ENCODE measurements at places on chromosomes 12 and 14.
A peak's percentile ranks its signal among the peaks of the same experiment; 100 is the strongest.

DNA sequence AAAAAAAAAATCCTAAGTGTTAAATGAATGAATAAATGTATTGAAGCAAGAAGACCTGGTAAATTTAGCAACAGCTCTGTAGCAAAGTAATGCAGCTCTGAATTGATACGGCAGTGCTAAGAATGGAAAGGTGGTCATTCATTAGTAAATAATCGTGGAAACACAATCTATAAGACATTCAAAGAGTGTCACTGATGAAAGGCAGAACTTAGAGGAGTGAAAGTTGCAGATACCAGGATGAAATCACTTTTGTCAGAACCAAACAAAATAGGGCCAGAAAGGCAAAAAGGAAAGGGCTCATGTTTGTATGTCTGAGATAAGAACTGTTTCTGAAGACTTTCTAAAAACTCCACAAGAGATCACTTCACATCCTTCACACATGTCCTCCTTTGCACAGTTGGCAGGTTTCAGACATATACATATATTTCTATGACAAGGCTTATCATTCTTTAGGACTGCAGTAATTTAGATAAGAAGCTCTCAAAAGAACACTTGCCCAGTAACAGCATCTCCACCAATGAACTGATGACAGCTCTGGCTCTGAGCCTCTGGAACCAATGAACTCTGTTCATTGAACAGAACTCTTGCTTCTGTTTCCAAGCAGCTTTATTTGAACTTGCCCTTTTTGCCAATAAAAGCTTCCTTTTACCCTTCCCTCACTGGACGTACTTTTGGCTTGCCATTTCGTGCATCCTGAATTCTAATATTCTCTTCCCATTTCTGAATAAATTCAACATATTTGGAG, 4.2 kb upstream of the LRR1 start:
- DNase-seq, result peak; percentile 42

- no peak for DNase-seq
These were observed 1231.0 kb downstream of the VRK1 start for GRCh38 chr14:98028162-98028561.

DNA sequence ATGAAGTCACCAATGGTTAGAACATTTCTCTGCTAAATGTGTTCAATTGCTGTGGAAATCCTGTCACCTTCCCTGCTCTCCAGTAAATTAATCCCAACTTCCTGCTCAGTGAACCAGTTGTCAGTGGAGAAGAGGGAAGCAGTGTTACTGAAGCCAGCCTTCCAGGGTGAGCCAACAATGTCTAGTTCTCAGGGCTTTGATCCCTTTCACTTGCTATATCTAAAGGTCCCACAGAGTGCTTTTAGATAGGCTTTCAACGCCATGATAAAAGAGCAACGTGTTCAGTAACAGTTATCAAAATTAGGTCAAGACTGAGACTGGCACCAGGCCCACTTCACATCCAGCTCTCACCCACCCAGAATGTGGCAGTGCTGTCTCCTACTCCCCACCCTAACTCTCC, 139.7 kb downstream of the KCNH5 start:
- DNase-seq, result no peak

DNA sequence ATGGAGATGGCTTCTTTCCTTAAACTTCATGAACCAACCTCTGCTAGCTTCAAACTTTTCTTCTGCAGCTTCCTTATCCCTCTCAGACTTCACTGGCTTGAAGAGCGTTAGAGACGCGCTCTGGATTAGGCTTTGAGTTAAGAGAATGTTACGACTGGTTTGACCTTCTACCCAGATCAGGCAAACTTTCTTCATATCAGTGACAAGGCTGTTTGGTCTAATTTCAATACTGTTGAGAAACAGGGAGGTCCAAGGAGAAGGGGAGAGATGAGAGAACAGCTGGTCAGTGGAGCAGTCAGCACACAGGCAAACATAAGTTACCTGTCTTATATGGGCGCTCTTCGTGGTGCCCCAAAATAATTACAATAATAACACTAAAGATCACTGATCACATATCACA, 14.9 kb downstream of the SCAF11 start:
- no peak for DNase-seq

DNA sequence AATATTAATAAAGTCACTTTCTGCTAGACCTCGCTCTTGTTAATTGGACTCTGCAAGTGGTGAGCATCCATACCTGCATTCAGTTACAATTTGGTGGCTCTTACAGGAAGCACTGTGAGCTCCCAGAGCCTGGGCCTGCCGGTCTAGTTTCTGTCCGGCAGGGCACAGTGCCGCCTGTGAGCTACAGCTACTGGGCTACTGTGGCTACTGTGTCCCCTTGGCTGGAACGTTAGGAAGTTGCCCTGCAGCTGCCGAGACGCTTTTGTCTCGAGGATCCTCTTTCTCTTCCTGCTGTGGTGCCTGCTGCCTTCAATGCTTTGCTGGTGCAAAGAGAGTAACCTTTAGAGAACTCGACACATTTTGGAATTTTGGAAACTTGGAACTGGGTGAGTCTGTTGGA, 44.6 kb upstream of the PTGDR start:
- no peak for DNase-seq

GRCh38 chr14:93892923-93893558, 34.1 kb upstream of the FAM181A start:
- peak; percentile 56 for DNase-seq

GRCh38 chr14:90332271-90332584, 487 bp upstream of the NRDE2 start:
- no peak for DNase-seq

DNA sequence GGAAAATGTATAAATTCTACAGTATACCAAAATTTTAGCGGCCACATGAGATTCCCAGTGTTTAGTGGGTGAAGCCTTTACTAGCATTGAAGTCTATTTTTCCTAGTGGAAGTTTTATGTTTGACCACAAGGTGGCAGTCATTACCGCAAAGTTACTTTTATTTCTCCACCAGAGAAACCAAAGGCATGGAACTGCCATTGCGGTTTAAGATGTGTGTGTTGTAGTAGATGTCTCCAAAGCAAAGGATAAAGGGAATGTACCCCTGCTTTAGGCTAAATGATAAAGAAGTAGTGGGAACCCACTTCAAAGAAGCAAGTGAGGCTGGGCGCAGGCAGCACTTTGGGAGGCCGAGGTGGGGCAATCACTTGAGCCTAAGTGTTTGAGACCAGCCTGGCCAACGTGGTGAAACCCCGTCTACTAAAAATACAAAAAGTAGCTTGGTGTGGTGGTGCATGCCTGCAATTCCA, 140.5 kb downstream of the PRKCH start:
- peak; percentile 81 for DNase-seq

DNA sequence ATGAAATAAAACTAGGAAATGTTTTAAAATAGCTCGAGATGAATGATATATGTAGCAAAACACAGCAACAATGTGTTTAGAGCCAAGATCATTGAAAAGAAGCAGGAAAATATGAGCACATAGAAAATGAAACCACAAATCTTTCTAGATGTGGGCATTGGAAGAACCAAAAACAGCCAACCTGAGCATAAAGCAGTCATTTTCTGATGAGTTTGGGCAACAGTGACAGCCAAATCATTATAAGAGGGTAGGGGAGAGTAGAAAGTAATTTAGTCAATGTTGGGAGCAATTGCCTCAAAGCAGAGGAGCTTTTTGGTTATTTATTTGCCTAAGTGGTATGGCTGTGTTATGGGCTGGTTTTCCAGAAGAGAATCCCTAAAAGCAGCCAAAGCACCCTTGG, 8.8 kb upstream of the BICDL1 start:
- DNase-seq, result no peak

GRCh38 chr12:106317406-106318082, 15.0 kb downstream of the TCP11L2 start:
- DNase-seq, result no peak

DNA sequence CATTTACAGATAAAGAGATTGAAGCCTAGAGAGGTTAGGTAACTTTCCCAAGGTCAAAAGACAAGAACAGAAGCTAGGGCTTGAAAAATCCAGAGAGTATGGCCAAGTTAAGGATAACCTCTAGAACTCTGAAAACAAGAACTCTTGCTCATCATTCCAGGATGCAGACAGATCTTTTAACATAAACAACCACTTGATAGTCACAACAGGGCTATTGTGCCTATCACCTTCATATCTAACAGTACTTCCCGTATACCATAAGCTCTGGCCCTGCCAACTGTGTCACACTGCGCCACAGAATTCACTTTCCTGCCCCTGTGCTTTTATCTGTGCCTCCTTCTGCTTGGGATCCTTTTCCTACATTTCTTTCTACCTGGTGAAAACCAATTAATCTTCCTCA, 18.2 kb downstream of the ERP29 start:
- no peak for DNase-seq

- no peak for DNase-seq
These were observed 20.0 kb upstream of the CLEC2D start for GRCh38 chr12:9649532-9649940.

- no peak for DNase-seq
These were observed 158.8 kb upstream of the SRRM4 start for GRCh38 chr12:118822512-118822911.

- DNase-seq, result no peak
These were observed 122.9 kb upstream of the TMEM132D start for GRCh38 chr12:130026608-130027176.

Data from EH (cell line).